Fibroblast of the aortic adventitia (primary cell): ENCODE measurements at places on chromosomes 16 and 17. TPM values are rescaled to one million over a fixed set of nuclear protein-coding genes. Genes with fewer than 3 reads are reported as not detected.

The C16orf54 gene
- total RNA-seq: not detected in 2 replicates

The CYGB gene
- total RNA-seq: 25.9 and 35.2 TPM in 2 replicates

The KRTAP2-2 gene
- not detected in 2 replicates for total RNA-seq

The KRTAP9-9 gene
- not detected in 2 replicates for total RNA-seq

The DBF4B gene
- total RNA-seq: 4.9 and 5.2 TPM in 2 replicates

The CMTM1 gene
- total RNA-seq: 3.2 TPM in 1 of 2 replicates, not detected in the other

The TNFRSF17 gene
- total RNA-seq: not detected in 2 replicates

The COX6A2 gene
- total RNA-seq: not detected in 2 replicates

The APOBR gene
- total RNA-seq: not detected in 2 replicates

The PRAC2 gene
- not detected in 2 replicates for total RNA-seq

The CKLF gene
- total RNA-seq: 17.3 and 73.4 TPM in 2 replicates

The EXOC3L1 gene
- total RNA-seq: 0.98 TPM in 1 of 2 replicates, not detected in the other

The KCNJ16 gene
- total RNA-seq: not detected in 2 replicates

The SHISA6 gene
- not detected in 2 replicates for total RNA-seq

The TNS4 gene
- total RNA-seq: not detected in 2 replicates

The C1QTNF8 gene
- not detected in 2 replicates for total RNA-seq

The TRPV2 gene
- 5.3 and 45.3 TPM in 2 replicates for total RNA-seq

The SLC5A11 gene
- not detected in 2 replicates for total RNA-seq

The EPN3 gene
- total RNA-seq: not detected in 2 replicates

The TLCD3B gene
- total RNA-seq: 0.18 TPM in 1 of 2 replicates, not detected in the other
